ENCODE measurements at places on chromosomes 4 and X.

- DNase-seq: no peak
Measured at GRCh38 chrX:46587158-46587557, 13.6 kb downstream of the CHST7 start.

DNA sequence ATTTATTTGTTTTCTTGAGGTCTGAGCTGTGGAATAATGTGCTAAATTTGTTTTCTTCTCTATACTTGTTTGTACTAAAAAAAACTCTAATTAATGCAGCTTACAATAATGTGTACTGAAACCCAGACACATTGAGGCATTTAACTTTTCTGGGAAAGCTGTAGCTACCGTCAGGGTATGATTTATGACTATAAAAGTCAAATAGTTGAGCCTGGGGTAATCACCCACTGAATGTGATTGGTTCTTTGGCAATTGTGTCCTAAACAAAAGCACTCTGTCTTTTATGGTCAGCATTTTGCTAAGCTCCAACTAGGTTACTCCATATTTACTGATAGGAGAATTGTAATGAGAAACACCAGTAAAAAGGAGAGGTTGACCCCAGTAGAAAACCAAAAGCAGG lies 65.9 kb upstream of the CBLL2 start:
- DNase-seq: no peak

DNA sequence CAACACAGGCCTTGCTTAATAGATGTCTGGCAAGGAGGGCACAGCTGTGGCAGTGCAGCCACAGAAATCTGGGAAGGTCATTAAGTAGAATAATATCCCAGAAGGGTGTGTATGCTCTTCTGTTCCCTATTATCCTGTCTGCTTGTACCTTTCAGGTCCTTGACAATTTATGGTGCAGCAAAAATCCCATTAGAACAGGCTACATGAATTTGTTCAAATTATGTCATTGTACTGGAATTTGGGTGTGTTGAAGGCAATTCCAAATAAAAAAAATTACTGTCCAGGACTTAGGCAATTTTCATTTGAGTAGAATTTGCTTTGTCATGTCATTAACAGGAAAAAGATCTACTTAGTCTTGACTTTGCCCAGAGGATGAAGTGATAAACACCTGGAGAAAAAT lies 192.1 kb downstream of the IDS start:
- no peak for DNase-seq

GRCh38 chr4:183770906-183771305 lies 111.8 kb downstream of the TRAPPC11 start:
- DNase-seq: no peak

DNA sequence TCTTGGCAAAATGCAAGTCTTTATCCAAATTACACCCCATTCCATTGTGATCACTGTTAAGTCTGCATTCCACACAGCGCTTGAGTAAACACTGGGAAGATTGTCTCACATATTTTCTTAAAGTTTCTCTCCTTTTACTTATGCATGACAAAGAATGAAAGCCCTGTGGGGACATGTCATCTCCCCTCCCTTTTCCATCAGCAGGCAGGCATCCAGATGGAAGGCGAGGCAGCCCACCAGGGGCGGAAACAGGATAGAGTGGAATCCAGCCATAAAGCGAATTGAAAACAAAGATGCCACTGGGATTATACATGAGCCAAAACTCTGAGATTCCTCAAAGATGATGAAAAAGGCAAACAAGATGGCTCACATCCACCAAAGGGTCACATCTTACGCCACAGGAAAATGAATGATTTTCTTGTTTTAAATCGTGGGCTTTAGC lies 78.2 kb downstream of the AFAP1 start:
- no peak for DNase-seq

- DNase-seq: no peak
Measured at GRCh38 chr4:40626183-40626990, 3.3 kb downstream of the RBM47 start.
